ENCODE measurements at places on chromosomes 7 and 10.

DNA sequence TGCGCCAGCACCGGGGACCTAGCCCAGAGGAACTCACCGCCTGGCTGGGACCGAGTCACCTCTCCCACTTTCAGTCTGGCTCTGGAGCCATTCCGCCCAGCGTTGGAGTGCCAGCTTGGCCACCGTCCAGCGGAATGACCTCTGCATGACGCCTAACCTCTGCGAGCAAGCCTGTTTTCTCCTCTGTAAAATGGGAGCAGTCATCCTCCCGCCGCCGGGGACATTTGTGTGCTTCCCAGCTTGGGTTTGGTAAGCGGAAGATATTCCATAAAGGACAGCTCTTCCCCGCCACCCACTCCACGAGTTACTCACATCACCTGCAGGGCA is 1.3 kb upstream of the ZCCHC24 start:
- DNase-seq: no peak

DNA sequence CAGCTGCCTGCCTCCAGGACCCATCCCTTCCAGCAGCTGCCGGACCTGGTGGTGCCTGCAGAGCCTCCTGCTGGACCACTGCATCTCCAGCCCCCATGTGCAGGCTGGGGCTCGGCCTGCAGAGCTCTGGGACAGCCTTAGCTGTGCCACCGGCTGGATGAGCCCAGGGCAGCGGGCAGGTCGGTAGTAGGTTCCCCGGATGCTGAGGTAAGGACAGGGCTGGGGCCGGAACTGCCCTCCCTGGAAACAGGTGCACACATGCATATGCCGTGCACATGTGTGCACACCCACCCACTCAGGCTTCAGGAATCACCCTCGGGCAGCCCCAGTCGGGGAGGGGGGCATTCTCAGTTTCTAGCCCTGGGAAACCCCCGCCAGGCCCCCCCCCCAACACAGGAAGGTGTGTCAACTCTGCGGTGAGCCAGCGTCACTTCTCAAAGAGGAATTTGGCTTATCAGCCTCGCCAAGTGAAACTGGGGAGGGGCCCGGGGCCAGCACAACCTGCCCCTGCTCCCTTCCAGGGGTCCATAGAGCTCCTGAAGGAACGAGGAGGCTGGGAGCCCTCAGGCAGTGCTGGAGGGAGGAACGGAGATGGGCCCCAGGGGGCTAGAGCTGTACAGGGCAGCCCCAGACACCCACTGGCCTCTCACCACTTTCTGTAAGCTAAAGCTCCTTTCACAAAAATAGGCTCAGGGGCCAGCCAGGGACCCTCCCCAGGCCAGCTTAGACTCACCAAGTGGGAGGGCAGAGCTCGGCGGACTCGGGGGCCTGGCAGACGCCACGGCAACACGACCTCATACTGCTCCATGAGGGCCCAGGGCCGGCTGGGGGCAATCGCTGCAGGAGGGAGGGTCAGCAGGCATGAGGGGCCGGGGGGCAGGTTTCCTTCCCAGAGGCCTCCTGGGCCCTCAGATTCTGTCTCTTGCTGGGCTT is 1.7 kb downstream of the ADAM8 start:
- peak; percentile 90 for DNase-seq

DNA sequence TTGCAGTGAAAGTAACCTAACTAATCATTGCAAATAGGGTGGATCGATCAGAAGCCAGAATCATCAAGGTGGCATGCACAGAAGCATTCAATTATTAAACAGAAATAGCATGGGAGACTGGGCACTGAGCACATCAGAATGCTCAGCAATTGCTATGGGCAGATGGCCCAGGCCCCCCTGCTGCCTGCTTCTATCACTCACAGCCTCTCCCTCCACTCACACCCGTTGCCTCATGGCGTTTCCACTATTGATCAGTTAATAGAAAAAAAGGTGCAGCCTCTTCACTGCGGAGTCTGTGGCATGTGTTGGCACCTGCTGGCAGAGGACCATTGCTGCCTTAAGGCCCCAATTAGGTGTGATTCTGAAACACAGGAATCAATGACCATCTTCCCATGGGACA is 11.2 kb upstream of the HTR5A start:
- DNase-seq: no peak

DNA sequence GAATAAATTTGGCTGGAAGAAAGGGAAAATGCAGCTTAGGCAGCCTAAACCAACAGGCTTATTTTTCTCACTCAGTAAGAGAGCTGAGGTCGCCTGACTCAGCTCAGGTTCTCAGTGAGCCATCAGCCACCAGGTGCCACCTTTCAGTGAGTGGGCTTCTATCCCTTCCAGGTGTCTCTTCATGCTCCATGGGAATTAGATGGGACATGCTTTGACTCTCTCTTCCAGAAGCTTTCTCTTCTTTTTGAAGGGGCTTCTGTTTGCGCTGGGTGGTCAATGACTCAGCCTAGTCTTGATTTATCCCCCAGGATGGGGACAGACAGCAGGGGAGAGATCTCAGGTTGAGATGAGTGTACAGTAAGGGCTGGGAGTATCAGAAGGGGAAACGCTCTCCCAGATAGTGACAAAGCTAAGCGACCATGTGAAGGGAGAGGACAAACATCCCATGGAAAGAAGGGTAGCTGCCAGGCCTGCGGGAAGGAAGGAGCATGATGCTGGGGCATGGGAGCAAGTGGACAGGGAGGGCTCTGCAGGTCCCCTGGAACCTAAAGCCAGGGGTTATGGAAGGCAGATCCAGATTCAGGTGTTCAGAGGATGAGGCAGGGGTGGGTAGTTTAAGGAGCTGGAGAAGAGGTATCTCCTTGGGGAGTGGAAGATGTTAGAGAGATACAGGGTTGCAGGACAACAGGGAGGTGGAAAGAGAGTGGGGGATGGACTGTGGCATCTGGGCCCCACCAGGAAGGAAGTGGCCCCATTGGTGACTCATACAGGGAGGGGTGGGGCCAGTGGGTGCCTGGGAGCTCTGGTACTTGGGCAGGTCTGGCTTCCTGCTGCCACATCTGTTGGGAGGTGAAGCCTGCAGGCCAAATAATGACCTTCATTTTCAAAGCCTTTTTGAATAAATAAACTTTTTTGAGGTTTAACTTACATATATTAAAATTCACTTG is 32.5 kb downstream of the OGDH start:
- peak; percentile 90 for DNase-seq

GRCh38 chr7:125592331-125592730 is 662.7 kb upstream of the POT1 start:
- DNase-seq: no peak

- no peak for DNase-seq
These were observed 41.9 kb downstream of the CREB3L2 start for GRCh38 chr7:137960020-137960419.

DNA sequence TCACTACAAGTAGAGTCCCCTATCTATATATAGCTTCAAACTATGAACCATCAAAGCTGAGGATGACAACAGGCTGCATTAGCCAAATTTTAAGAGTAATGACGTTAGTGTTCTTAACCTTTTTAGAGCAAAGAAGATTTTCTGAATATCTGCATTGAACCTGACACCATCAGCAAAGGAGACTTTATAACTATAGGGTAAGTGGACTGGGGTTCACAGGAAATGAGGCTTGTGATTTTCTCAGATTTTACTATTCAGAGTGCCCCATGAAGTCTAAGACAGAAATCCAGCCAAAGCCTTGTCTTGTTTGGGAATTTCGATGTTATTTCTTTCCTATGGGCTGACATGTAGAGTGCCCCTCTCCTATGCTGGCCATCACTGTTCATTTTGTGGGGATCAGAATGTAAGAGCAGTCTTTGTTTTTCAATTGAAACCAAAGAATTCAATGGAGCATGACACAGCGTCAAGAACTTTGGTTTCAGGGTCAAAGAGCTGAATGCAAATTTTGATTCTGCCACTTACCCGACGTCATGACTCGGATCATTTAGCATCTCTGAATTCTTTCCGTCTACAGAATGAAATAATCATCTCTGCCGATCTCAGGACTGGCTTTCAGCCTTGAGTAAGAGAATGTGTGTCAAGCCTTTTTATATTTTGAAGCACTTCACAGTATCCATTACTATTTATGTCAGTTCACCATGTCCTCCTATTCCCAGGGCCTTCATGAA is 52.7 kb downstream of the DENND11 start:
- DNase-seq: no peak

DNA sequence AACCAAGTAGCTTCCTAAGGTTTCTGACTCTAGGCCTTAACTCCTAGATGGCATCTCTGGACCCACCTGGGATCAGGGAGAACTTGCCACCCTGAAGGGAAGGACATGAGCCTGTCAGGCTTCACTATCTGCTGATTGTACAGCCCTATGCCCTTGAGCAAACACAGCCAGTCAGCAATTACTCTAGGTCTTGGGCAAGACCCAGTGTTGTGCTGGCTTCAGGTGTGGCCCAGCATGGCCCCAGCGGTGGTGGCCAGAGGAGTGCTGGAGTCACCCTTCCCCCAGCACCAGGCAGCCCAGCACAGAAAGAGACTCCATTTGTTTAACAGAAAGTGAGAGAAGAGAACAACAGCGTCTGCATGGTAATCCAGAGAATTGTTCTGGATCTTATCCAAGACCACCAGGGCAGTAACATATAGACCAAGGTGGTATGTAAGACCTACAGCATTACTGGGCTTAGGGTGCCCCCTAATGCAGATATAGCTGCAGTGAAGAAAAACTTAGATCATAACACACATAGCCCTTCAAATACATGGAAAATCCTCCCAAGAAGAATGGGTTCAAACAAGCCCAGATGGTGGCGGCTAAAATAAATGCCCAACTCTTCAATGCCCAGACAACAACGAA is 207.7 kb downstream of the MAGI2 start:
- DNase-seq: no peak

- DNase-seq: no peak
These were observed 650 bp downstream of the UBE2D1 start for GRCh38 chr10:58335306-58336005.

Data from CD4-positive, alpha-beta T cell treated with Interleukin-17A for 1 hour (primary cell).